ENCODE measurements at places on chromosomes 13 and 19.

DNA sequence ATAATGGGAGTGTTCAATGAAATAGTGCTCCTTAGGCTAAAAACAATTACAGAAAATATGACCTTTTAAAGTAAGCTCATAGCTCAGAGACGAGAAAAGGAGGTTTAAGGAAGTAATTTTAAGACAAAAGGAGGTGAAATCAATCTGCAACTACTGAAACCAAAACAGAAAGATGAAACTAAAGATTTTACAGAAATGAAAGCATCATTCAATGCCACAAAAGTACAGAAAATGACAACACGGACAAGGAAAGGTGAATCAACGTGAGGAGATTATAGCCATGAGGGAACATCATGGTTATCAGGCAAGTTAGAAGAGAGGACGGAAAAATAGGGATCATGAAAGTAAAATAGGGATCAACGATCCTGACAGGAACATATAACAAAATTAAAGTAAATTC lies 745.2 kb downstream of the PCDH17 start:
- no peak for DNase-seq

- no peak for DNase-seq
These were observed 61.3 kb upstream of the POMP start for GRCh38 chr13:28597641-28598040.

DNA sequence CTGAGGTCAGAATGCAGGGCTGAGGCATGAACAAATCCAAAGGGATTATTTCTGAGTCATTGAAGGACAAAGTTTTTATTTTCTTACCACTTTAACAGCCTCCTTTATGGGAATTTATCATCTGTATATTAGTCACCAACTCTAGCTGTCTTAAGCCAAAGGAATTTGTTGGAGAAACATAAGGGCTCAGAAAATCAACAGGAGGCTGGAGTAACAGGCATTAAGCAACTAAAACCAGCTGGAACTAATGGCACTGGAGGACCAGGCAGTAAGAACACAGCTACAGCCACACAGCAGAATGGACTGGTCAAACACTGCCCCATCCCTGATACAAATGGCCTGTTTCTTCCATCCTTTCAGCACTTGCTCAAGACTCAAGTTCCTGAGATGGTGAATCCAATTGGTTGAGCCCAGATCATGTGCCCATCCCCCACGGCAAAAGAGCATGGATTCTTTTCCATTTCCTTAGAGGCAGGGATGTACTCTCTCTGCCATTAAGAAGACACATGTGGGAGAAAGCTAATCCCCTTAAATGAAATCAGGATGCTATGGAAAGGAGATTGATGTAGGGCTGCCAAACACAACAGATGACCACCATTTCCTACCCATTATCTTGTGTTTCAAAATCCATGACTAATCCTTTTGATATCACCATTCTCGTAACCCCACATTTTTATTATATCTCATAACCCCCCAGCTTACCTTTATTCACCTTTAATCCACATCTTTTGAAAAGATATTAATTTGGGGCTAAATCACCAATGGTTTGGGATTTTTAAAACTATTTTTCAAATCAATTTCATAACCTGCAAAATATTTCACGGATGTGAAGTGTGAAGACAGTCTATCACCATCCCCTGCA lies 157.0 kb upstream of the FNDC3A start:
- DNase-seq: no peak

DNA sequence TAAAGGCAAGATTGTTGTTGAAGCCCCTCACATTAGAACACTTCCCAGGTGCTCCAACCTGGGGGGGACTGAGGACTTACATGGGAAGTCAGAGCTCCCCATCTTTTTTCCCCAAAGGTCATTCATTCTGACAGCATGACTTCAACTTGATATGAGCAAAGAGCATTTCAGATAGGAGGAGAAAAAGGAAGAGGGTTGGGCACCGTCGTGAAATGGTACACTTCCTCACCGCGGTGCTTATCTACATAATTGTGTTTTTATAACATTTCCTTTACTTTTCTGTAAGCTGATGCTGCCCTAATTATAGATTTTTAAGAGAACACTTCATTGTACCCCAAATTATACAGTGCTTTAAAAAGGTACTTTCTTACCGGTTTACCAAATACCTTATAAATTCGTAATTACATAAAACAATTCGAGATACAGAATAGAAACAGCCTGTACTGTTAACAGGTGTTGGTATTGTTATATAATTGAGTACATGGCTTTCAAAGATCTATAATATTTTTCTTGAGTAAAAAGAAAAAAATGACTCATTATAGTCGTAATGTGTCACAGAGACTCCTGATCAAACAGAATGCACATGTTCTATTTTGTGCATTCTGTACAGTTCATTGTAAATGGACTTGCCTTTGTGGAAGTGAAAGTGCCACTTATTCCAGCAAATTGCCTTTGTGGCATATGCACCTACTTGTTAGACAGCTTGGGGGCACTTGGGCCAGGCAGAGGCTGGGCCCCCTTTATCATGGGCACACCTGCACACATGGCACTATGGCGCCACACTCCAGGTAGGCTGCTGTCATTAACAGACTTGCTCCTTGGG lies 81.8 kb downstream of the GGACT start:
- DNase-seq: no peak

DNA sequence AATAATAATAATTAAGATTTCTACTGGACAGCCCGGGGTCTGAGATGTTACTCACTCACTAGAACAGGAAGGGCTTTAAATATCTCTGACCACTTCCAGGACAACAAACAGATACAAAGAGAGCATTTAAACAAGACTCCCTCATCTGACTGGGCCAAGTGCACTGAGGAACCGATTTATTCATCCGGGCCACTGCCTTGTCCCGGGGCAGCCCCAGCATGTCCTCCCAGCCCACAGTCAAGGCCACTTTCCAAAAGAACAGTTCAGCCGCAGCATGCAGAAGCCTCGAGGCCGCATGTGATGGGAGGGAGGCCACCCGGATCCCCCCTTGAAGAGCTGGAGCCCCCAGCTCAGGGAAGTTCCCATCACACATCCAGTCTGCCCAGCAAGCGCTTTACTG lies 30.5 kb downstream of the MLLT1 start:
- DNase-seq: no peak

DNA sequence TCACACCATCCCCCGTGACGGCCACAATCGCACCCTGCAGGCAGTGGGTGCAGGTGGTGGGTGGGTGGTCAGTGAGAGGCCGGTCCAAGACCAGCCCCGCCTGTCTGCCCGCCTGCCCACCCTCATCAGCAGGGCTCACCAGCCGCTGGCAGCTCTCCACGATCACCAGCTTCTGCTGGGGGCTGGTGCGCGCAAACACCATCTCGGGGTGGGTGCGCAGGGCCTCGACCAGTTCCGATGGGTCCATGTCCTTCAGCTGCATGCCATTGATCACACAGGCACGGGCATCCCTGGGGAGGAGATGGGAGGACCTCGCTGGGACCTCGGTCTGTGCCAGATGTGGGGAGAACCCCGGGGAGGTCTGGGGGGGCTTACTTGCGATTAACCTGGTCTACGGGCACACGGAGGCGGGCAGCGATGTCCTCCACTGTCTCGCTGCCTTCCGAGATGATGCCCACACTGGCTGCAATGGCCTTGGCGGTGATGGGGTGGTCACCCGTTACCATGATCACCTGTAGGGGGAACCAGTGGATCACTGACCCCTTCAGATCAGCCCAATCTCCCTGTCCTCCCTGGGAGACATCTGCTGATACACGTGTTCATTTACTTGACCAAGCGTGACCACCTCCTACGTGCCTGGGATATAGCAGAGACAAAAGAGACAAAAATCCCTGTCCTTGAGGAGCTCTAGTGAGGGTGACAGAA lies 8.0 kb downstream of the ATP4A start:
- DNase-seq: no peak

- no peak for DNase-seq
These were observed 50.2 kb upstream of the ZNF835 start for GRCh38 chr19:56721714-56722113.

DNA sequence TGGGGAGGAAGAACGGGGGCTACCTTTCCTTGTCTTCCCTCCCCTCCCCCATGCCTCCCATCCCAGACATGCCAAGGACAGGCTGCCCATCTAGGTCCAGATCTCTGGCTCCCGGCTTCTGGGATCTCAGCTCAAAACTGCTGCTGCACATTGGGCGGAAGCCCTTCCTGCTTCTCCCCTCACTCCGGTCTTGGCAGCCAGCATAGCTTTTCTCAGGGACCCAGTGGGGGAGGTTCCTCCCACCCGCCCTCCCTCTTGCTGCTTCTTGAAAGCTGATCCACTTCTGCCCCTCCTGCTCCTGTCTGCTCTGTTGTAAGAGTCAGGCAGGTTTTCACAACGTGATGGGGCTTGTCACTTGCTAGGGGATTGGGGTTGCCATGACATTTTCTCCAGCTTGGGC lies 21.7 kb upstream of the RNF17 start:
- no peak for DNase-seq

GRCh38 chr13:83992566-83993358 lies 110.5 kb upstream of the SLITRK1 start:
- no peak for DNase-seq

GRCh38 chr19:12985049-12985776 lies 10.1 kb upstream of the NFIX start:
- no peak for DNase-seq

DNA sequence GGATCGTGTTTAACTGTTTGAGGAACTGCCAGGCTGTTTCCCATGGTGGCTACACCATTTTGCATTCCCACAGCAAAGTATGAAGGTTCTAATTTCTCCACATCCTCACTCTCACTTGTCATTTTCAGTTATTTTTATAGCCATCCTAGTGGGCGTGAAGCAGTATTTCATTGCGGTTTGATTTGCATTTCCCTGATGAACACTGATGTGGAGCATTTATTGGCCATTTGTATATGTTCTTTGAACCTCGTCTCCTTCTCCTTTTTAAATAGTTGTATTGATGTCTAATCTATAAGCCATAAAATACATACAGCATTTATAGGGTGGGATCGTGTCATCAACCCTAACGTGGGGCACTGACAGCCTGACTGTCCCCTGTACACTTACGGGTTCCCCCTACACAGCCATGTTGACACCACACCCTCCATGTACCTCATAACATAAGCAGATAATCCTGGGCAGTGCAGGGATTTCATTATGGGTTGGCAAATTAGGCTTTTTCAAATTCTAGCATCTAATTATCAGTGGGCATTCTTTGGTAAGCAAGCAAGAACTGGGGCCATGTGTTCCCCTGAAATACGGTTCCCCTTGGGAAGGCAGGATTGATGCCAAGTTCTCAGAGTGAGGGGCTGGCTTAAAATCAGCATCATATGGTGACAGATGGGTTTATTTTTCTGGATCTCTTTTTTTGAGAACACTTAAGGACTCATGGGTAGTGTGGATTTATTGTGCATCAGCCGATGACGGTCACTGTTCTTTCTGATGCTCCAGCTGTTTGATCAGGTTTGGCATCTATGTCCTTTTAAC lies 11.6 kb upstream of the ZBTB45 start:
- DNase-seq: no peak

Measured in stimulated activated CD4-positive, alpha-beta T cell treated with anti-CD3 and anti-CD28 coated beads, Interleukin-4, amount 100 ng/mL, for 1 hour (primary cell).